ENCODE measurements at places on chromosomes 7 and 10. TPM values are rescaled to one million over a fixed set of nuclear protein-coding genes. Genes with fewer than 3 reads are reported as not detected.

- H3K4me3 ChIP-seq = no peak overlapping the region
- H3K4me1 ChIP-seq = peaks cover 8% of the 10 kb centered on the region
- H3K27ac ChIP-seq = no peak overlapping the region
- no peaks in the 10 kb centered on the region for H3K27me3 ChIP-seq
- no peaks in the 10 kb centered on the region for H3K36me3 ChIP-seq
Observed at GRCh38 chr7:97130417-97131139, 13.1 kb downstream of the SDHAF3 start.

DNA sequence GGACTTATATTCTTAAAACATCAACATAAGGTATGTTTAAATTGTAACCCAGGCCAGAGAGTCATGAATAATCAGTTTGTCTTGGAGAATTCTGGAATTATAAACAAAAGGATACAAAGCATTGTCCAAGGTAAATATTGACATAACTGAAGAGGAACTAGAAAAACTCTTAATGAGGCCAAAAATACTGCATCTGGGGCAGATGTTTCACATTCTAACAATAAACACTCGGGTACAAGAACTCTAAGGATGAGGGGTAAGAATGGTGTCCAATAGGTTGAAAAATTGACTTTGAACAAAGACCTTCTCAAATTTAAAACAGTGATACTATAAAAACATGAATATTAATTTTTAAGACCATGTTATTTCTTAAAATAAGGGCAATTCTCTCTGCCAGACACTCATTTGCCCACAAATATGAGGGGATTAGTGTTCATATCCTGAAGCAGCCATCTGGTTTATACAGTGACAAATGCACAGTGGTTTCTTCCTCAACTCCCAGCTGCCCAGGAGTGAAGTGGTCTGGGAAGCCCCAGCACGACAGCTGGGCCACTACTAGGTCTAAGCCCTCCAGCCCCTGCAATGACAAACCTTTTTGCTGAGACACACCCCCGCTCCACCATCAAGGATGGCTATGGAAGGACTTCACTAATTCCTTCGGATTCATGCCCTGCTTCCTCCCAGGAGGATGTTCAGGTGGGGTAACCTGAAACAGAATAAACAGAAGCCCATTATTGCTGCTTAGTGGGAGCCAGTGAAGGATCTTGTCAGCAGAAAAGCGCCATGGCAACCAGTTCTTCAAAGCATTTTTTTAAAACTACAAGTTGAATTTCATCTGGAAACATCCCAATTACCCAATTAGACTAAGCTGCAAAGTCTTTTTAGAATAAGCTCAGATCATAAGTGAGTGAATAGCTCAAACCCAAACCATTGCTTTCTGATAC lies 107.5 kb upstream of the ARID5B start:
- no peaks in the 10 kb centered on the region for H3K27me3 ChIP-seq
- no peak for DNase-seq
- no peak overlapping the region for H3K27ac ChIP-seq
- no peak overlapping the region for H3K4me3 ChIP-seq

- H3K27me3 ChIP-seq = no peaks in the 10 kb centered on the region
- peaks cover 24% of the 10 kb centered on the region for H3K36me3 ChIP-seq
- H3K4me3 ChIP-seq = peak overlapping the region; percentile 44
- DNase-seq = no peak
- H3K4me1 ChIP-seq = peaks cover 82% of the 10 kb centered on the region
Observed at GRCh38 chr10:128062331-128062880, 63.8 kb downstream of the MKI67 start.

The NRBF2 gene
- 18.5 TPM for total RNA-seq

DNA sequence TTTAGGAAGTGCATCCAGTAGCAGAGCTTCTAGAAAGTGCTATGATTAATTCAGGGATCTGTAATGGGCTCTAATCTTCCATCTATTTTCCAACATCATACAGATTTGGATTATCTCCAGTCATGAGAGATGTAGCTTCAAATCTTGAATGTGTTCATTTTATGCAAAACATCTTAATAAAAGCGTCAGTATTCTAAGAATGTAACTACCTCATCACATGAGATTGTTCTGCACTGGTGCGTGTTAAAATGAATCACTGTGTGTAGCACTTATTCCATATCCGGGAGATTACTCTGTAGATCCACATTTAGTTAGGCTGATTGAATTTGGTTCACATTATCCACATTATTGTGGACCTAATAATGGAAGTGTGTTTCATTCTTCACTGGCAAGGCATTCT lies 344.9 kb upstream of the CHRM2 start:
- H3K4me3 ChIP-seq = no peak overlapping the region
- H3K36me3 ChIP-seq = no peaks in the 10 kb centered on the region
- DNase-seq = no peak
- no peaks in the 10 kb centered on the region for H3K4me1 ChIP-seq
- H3K27me3 ChIP-seq = no peaks in the 10 kb centered on the region

The GPR37 gene
- not detected for total RNA-seq

DNA sequence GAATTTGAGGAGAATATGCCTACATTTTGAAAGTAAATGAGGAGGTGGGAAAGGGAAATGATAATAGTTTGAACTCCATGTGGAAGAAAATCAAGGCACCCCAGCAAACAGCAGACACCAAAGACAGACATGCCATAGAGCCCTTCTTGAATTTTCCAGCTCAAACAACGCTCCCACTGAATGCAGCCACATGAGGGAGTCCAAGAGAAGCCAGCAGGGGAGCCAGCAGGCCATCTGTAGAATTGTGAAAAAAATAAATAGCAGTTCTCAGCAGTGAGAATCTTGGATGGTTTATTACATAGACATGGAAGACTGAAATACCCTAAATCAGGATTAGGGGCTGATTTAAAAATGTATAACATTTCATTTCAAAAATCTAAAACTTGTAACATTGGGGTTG lies 1567.3 kb upstream of the LRRTM3 start:
- no peak overlapping the region for H3K27ac ChIP-seq
- no peaks in the 10 kb centered on the region for H3K4me1 ChIP-seq
- no peak for DNase-seq
- H3K36me3 ChIP-seq = no peaks in the 10 kb centered on the region

DNA sequence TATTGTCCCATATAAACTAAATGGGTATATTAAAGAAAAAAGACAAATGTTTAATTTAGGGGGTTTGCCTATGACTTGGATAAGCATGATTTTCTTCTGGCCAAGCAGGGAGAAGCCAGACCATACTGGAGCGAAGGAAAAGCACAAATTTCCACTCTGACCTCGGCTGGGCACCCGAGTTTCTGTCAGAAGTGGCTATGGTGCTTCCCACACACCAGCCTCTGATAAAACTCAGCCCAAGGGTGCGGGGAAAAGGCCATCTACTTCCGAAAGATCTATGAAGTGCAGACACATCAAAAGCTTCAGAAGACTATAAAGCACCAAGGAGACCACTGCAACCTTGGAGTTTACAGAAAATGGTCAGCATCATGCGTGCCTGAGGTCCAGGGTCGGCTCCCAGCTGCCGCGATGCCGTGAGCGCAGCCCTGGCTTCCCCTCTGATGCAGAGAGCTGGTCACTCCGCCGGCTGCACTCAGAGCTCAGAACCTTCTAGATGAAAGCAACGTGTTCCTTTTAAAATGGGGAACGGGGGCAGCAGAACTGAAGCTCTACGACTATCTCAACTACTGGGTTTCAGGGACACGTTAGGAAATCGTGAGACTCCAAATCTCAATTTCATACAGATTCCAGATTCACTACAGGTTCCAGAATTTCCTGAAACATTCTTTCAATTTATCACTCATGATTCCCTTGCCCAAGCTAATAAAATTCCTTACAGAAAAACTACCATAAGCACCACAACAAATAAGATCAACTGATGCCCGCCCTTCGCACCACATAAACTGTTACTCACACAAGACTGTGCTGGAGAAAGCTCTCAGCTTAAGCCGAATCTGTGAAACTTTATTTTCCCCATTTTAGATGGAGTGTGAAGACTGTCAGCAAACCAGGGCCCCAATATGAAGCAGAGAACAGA lies 84.5 kb downstream of the DIP2C start:
- no peak overlapping the region for H3K27ac ChIP-seq
- peaks cover 28% of the 10 kb centered on the region for H3K27me3 ChIP-seq
- no peaks in the 10 kb centered on the region for H3K4me1 ChIP-seq

DNA sequence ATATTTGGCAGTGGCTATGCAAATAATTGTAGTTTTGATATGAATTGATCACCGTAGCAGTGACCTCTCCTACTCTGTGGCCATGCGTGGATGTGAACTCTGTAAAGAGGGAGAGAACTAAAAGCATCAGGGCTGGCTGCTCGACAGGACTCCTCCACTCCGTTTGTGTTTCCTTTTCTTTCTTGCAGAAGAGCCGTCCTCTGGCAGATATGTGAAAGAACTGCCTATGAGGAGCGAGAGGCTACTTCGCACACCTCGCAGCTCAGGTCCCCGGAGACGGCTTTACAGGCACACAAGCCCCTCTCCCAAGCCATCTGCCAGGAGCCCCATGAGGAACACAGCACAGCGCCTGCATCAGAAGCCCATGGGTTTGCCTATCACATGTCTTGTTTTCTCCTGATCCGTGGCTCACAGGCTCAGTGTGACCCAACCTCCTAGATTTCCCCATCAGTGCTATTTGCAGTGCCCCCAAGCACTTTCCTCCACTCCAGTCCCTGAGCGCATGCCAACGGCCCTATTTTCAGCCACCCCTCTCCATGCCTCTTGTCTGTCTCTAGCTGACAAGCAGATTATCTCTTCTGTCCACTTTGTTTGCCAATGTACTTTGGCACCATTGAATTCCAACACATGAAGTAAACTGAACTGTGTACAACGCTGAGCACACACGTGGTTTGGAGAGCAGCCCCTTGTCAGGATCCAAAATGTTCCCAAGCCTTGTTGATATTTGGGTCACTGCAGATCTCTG lies 164.3 kb upstream of the AKR1E2 start:
- H3K4me3 ChIP-seq = no peak overlapping the region
- no peaks in the 10 kb centered on the region for H3K27me3 ChIP-seq
- no peak for DNase-seq

DNA sequence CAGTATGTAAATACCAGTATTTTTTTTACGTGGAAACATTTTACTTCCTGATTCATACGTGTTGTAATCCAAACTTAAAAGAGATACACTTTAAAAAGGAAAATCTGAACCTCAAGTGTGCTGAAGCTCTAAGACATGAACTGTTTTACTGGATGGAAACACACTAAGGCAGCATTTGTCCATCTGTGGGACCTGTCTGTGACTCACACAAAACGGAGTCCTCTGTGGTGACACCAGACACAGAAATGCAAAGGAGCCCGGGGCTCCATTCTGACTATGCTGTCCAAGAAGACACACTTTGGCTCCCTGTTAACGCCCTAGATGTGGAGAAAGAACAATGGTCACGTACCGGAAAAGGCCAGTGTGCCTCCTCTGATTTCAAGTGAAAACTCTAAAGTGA lies 23.9 kb downstream of the RNF133 start:
- no peak for DNase-seq
- no peaks in the 10 kb centered on the region for H3K36me3 ChIP-seq
- H3K4me3 ChIP-seq = no peak overlapping the region
- no peaks in the 10 kb centered on the region for H3K4me1 ChIP-seq
- no peaks in the 10 kb centered on the region for H3K27me3 ChIP-seq

DNA sequence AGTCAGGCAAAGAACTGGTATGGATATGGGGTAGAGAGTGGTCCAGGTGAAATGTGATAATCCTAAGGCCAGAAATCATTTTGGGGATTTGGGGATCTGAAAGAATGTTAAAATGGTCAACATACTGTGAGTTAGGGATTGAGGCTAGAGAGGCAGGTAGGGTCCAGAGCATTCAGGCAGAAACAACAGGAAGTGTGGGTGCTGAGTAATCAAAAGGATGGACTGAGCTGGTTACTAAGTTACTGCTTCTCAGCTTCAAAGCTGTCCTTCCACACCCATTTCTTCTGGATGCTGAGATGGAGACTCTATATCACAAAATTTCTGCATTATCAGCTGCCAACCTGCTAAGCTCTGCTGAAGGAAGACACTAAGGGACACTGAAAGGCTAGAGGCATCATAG lies 30.6 kb upstream of the PRKCQ start:
- DNase-seq = no peak
- no peak overlapping the region for H3K4me3 ChIP-seq
- peak overlapping the region; percentile 1 for H3K27ac ChIP-seq
- no peaks in the 10 kb centered on the region for H3K36me3 ChIP-seq
- H3K4me1 ChIP-seq = peaks cover 21% of the 10 kb centered on the region

The GTPBP4 gene
- total RNA-seq = 47.5 TPM

The CLCN1 gene
- total RNA-seq = not detected

The GIMAP2 gene
- total RNA-seq = 226 TPM

DNA sequence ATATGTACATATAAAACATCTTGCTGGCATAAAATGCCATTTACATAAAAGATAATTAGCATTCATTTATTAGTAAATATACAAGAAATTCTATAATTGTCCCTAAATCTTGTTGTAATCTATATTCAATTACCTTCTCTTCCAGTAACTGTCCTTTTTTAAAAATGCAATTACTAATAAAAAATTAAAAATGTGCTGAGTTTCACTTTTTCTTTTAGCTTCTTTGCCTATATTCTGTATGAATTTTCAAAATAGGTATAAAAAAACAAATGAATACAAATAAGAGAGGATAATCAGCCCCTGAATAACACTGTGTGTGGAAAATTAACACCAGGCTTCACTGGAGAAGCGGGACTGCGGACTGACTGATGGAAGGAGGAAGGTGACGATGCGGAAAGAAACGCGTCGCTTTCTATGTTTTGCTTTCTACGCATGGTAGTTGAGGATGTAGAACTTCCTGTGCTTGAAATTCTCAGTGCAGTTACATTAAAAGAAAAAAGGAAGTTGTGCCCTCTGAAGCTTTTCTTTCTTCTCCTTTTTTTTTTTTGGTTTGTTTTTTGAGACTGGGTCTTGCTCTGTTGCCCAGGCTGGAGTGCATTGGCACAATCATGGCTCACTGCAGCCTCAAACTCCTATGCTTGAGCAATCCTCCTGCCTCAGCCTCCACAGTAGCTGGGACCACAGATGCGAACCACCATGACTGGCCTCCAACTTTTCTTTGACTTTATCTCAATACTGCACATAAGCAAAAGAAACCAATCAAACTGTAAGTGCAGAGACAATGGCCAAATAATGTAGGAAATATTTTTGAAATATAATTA lies 7.4 kb upstream of the ZMYND11 start:
- DNase-seq = peak; percentile 3
- H3K4me3 ChIP-seq = peak overlapping the region; percentile 55
- H3K36me3 ChIP-seq = no peaks in the 10 kb centered on the region
- peaks cover 2% of the 10 kb centered on the region for H3K4me1 ChIP-seq
- H3K27ac ChIP-seq = peak overlapping the region; percentile 81

DNA sequence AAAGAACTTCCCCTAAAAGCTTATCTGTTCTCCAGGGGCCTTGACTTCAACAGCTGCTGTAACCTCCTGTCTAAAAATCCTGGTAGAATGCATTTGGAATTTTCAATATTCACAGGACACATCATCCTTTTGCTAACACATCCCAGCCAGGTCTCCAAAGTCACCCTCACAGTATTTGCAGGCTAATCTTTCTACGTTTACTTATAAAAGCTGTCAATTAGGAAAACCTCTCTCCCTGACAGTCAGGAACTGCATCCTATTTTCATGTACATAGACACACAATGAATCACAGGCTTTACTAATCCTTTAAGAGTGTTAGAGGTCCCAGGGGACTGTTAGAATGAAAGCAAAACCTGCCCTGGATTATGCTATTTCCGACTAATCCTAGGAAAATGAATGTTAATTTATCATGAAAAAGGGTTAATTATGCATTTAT lies 102.2 kb downstream of the GFRA1 start:
- H3K4me1 ChIP-seq = no peaks in the 10 kb centered on the region
- no peak for DNase-seq
- no peaks in the 10 kb centered on the region for H3K27me3 ChIP-seq
- no peaks in the 10 kb centered on the region for H3K36me3 ChIP-seq

The UNCX gene
- not detected for total RNA-seq

GRCh38 chr10:76190634-76191270 lies 759.3 kb downstream of the LRMDA start:
- H3K27me3 ChIP-seq = no peaks in the 10 kb centered on the region
- no peak for DNase-seq
- no peaks in the 10 kb centered on the region for H3K36me3 ChIP-seq
- no peaks in the 10 kb centered on the region for H3K4me1 ChIP-seq
- H3K27ac ChIP-seq = no peak overlapping the region
